ENCODE measurements at places on chromosomes 13 and 19.
A peak's percentile ranks its signal among the peaks of the same experiment; 100 is the strongest.

- DNase-seq: no peak
Observed at GRCh38 chr19:38615007-38615581, 2.7 kb downstream of the MAP4K1 start.

DNA sequence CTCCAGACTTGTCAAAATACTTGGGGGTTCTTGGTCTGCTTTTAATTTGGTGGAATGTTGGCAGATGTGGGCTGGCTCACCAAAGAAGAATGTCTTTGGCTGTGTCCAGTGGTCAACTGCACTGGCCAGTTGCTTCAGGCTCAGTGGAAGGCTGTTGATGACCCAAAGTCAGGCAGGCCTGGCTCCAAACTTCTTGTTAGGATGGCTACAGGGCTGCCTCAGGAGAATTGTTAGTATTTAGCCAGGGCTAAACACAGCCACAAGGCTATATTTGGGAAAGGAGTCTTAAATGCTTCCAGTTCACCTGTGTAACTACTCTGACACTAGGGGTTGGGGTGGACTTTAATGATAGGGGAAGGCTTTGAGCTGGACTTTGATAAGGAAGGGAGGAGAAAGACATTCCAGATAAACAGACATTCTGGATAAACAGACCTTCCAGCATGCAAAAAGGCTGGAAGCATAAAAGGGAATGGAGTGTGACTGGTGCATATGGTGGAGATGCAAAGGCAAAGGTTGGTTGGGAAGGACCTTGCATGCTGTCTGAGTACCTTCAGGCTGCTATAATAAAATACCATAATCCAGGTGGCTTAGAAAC lies 116.8 kb downstream of the FOXO1 start:
- no peak for DNase-seq

DNA sequence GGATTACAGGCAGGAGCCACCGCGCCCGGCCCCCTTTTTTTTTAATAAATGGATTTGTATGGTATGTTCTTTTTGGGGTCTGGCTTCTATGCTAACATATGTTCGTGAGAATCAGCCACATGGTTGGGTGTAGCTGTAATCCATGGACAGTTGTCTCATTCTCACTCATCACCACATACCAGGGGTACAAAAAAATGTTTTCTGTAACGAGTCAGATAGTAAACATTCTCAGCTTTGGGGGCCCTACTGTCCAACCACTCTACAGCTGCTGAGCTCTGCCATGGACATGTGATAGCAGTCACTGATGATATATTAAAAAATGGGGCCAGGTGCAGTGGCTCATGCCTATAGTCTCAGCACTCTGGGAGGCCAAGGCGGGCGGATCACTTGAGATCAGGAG lies 5.1 kb upstream of the RETN start:
- DNase-seq: no peak

GRCh38 chr13:67549331-67549730 lies 319.2 kb upstream of the PCDH9 start:
- peak; percentile 63 for DNase-seq

- DNase-seq: no peak
Observed at GRCh38 chr13:37491661-37492060, 106.9 kb downstream of the POSTN start.

DNA sequence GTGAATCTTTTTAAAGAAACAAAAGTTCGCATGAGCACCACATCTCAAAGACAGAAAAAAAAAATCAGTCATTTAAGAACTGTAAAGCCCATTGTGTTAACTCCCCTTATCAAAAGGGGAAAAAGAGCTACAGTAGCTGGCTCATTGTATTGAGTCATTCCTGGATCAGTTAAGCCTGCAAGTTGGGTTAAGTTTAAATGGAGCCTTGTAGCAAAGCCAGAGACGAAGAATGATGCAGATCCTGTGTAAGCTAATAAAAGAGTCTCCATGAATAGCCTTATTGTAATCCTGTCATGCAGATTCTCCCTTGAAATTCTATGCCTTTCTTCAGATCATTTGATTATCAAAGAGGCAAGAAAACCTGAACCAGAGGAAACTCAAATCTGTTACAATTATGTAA lies 83.8 kb downstream of the CRYL1 start:
- DNase-seq: peak; percentile 46

- peak; percentile 78 for DNase-seq
Observed at GRCh38 chr19:2648528-2648937, 54.0 kb downstream of the GNG7 start.

DNA sequence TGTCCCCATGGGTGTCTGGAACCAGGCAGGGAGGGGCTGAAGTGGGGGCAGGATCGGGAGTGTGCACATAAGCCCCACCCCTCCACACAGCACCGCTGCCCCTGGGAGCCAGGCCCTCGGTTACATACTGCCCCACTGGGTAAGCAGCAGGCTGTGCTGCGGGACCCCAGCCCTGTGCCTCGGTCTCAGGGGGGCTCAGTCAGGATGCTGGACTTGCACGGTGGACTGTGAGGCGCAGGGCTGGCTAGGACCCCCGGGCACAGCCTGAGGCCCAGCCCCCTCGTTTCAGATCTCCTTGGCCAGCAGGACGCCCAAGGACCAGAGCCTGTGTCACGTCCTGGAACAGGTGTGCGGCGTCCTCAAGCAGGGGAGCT lies 16.3 kb downstream of the MPND start:
- DNase-seq: no peak

DNA sequence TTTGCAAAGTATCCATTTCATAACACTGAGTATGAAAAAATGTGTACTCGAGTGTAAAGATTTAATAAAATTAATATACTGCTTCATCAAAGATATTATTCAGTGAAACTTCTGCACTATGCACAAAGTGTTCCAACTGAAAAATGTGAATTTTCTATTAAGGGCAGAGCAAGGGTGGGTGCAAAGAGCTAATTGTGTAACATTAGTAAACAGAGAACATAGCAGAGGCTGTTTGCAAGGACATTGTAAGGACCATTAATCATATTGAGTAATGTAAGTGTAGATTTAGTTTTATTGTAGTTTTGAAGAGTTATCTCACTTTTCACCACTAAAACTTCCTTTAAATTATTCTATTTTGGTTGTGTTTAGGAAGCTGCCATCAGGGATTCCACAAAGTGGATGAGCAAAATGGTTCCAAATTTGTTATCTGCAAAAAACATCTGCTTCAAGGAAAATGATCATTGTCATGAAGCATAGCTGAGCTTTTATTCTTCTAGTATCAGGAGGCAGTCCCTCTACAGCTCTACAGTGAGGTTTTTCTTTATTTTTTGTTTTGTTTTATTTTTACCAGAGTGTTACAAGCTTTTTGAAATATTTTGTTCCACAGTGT lies 1375.4 kb downstream of the SLITRK1 start:
- DNase-seq: no peak

GRCh38 chr19:46880431-46880830 lies 19.6 kb downstream of the ARHGAP35 start:
- DNase-seq: no peak

- no peak for DNase-seq
Observed at GRCh38 chr13:90999401-90999800, 348.1 kb upstream of the MIR17HG start.

DNA sequence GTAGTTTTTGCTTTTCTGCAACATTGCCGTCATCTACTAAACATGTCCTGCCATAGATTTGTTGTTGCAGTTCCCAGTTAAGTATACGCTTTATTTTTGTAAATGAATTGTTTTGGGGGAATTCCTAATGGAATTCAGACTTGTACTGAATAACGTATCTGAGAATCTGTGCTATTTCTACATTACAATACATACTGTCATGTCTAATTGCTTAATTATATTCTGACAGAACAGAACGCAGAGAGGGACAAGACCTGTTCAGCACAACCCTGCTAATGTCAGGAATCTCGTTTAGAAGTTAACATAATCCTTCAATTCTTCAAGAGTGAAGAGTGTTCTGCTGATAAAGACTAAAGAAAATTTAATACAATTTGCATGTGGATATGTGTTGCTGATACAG lies 861.1 kb upstream of the KLHL1 start:
- DNase-seq: no peak

GRCh38 chr19:7863157-7863970 lies 10.8 kb downstream of the PRR36 start:
- DNase-seq: no peak

GRCh38 chr13:105804561-105805190 lies 730.8 kb downstream of the EFNB2 start:
- DNase-seq: peak; percentile 57

DNA sequence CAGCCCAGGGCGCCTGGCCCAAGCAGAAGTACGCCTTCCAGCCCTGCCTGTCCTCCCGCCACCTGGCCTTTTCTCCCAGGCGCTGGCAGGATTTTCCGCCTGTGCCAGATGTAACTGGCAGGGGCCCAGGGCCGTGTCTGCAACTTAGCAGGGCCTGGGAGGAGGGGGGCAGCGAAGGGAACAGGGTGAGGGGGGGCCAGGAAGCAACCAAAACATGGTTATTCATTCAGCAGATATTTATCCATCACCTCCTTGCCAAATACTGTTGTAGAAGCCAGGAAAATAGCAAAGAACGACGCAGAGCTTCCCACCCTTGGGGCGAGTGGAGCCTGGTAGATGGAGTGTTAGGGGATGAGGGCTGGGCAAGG lies 5.6 kb downstream of the TLE6 start:
- DNase-seq: peak; percentile 79

DNA sequence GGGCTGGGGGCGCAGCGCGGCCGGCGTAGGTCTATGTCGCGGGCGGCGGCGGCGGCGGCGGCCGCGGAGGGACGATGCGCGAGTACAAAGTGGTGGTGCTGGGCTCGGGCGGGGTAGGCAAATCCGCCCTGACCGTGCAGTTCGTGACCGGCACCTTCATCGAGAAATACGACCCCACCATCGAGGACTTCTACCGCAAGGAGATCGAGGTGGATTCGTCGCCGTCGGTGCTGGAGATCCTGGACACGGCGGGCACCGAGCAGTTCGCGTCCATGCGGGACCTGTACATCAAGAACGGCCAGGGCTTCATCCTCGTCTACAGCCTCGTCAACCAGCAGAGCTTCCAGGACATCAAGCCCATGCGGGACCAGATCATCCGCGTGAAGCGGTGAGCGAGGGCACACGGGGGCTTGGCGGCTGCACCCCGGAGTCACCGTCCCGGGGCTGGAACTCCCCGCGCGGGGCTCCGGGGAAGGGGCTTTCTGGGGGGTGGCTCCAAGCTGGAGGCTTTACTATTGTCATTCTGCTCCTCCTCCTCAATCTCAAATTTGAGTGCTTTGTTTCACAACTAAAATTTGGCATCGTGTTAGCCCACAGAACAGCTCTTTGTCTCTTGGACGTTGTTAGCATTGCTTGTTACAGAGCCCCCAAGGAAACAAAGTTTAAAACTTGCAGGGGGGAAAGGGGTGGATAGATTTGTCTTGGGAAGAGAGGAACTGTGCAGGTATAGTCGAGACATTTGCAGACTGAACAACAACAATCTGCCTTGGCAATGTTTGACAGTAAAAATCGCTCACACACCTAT lies 630 bp downstream of the RAP2A start:
- peak; percentile 38 for DNase-seq

GRCh38 chr13:49308097-49308875 lies 60.6 kb downstream of the CDADC1 start:
- DNase-seq: peak; percentile 53

- DNase-seq: no peak
Observed at GRCh38 chr13:35882722-35883497, 248.3 kb downstream of the DCLK1 start.

DNA sequence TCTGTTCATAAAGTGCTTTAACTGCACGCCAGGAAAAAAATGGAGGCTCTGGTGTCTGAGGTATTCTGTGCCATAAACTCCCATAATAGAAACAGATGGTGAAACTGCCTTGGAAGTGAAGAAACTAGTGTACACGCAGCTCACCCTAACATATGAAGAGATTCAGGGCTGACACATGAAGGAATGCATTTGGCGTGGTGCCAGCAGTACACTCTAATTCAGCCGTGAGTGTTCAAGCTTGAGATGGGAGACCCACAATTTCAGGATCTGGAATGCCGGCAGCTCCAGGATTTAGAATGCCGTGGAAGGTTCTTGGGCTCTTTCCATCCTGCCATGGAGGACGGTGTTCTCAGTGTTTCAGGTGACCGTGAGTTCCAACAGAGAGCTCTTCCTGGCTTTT lies 478.4 kb downstream of the TSHZ3 start:
- peak; percentile 7 for DNase-seq

Measured in epithelial cell of esophagus (primary cell).